ENCODE measurements at places on chromosomes 12 and 14. TPM values are rescaled to one million over a fixed set of nuclear protein-coding genes. Genes with fewer than 3 reads are reported as not detected.

DNA sequence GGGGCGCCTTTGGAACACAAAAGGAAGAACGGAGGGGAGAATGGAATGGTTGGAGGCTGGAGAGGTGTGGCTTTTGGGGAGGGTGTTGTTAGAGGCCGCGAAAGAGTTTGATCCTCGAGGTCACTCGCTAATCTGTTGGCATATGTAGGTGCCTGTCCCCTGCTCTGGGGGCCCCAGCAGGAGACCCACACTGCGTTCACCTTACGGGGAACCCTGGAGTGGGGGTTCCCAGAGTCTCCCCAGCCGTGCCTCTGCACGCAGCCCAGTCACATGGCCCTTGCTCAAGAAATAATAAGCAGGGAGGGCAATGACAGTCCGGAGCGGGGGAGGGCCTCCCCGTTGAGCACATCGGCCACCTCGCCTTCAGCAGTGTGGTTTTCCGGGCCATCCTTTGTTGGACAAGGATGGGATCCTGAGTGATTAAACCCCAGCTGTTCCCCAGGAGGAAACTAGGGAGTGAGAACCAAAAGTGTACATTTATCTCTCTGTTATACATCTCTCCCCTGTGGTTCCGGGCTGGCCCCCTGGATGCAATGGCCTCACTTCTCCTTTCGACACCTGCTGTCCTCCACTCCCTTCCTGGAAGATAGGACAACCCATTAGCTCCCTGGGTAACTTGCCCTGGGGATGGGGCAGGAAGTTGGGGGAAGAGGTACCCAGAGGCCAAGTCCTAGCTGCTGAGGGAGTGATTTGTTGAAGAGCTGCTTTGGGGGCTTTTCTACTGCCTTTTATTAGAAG, 1.3 kb downstream of the PLEKHG3 start:
- H3K4me3 ChIP-seq: peak overlapping the region; percentile 77
- peak; percentile 50 for DNase-seq
- H3K27ac ChIP-seq: peak overlapping the region; percentile 82
- no peaks in the 10 kb centered on the region for H3K27me3 ChIP-seq
- H3K36me3 ChIP-seq: no peaks in the 10 kb centered on the region
- peaks cover 67% of the 10 kb centered on the region for H3K4me1 ChIP-seq

GRCh38 chr12:54475537-54475936, 2.1 kb upstream of the GTSF1 start:
- no peak overlapping the region for H3K27ac ChIP-seq
- no peak overlapping the region for H3K4me3 ChIP-seq
- no peaks in the 10 kb centered on the region for H3K4me1 ChIP-seq
- DNase-seq: no peak
- no peaks in the 10 kb centered on the region for H3K36me3 ChIP-seq

DNA sequence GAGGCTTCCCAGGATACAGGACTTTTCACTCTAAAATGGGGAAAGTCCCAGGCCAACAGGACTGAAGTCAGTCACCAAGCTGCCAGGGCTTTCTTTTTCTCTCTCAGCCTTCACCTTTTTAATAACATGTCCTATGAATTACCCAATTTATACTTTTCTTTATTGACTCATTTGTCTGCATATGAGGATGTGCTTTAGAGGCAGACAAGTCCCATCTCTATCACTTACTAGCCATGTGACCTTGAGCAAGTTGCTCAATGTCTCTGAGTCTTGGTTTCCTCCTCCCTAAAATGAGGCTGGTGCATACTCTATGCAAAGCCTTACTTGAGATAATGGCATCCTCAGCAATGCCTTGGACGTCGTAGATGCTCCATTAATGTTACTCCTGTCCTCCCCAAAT, 98.1 kb upstream of the TMPO start:
- H3K27ac ChIP-seq: no peak overlapping the region
- no peak for DNase-seq
- H3K27me3 ChIP-seq: peaks cover 2% of the 10 kb centered on the region
- H3K36me3 ChIP-seq: no peaks in the 10 kb centered on the region
- no peak overlapping the region for H3K4me3 ChIP-seq

- H3K27me3 ChIP-seq: no peaks in the 10 kb centered on the region
- no peak overlapping the region for H3K4me3 ChIP-seq
- no peak for DNase-seq
- H3K4me1 ChIP-seq: no peaks in the 10 kb centered on the region
These were observed 1051.0 kb upstream of the FOXG1 start for GRCh38 chr14:27715561-27715960.

GRCh38 chr12:42482748-42483520, 106.6 kb downstream of the PRICKLE1 start:
- peak overlapping the region; percentile 70 for H3K4me3 ChIP-seq
- H3K4me1 ChIP-seq: peaks cover 14% of the 10 kb centered on the region
- peaks cover 2% of the 10 kb centered on the region for H3K36me3 ChIP-seq
- peaks cover 59% of the 10 kb centered on the region for H3K27me3 ChIP-seq
- no peak overlapping the region for H3K27ac ChIP-seq

C3AR1 gene
- 0.94 TPM for total RNA-seq

DNA sequence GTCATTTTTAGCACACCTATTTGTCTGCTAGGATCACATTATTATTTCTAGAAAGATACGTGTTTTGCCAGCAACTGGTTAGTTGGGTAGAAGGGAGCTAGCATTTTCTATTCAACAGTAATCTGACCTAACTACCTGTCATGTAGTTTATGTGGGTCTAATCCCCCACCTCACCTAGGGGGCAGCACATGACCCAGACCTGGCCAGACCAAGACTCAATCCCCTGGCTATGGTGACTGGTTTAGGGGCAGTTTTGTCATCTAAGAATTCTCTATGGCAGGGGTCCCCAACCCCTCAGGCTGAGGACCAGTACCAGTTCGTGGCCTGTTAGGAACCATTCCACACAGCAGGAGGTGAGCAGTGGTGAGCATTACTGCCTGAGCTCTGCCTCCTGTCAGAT, 29.5 kb upstream of the EVL start:
- no peak overlapping the region for H3K27ac ChIP-seq
- no peak for DNase-seq
- no peaks in the 10 kb centered on the region for H3K27me3 ChIP-seq
- no peak overlapping the region for H3K4me3 ChIP-seq
- no peaks in the 10 kb centered on the region for H3K36me3 ChIP-seq

- no peak overlapping the region for H3K27ac ChIP-seq
- no peak overlapping the region for H3K4me3 ChIP-seq
- H3K4me1 ChIP-seq: peaks cover 6% of the 10 kb centered on the region
- H3K27me3 ChIP-seq: no peaks in the 10 kb centered on the region
- no peak for DNase-seq
- H3K36me3 ChIP-seq: no peaks in the 10 kb centered on the region
These were observed 58.0 kb downstream of the ITPK1 start for GRCh38 chr14:93057586-93058280.

DNA sequence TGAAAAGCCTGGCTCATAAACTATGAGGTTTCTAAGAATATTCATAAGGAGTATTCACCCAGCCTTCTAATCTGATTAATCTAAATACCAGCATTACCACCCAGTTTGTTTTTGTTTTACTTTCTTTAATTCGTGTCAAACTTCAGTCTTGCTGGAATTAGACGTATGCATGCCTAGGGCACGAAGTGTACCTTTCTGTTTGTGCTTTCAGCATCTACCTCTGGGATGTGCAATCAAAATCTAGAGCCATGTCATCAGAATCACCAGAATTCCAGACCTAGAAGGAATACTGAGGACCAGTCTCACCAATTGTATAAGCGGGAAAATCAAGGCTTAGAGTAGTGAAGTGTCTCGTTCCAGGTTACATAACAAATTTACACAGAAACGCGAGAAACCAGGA, 57.3 kb downstream of the KITLG start:
- no peaks in the 10 kb centered on the region for H3K4me1 ChIP-seq
- no peaks in the 10 kb centered on the region for H3K36me3 ChIP-seq
- no peak overlapping the region for H3K27ac ChIP-seq
- H3K4me3 ChIP-seq: no peak overlapping the region
- H3K27me3 ChIP-seq: no peaks in the 10 kb centered on the region

GRCh38 chr14:77037215-77037937, 8.9 kb upstream of the IRF2BPL start:
- peak overlapping the region; percentile 70 for H3K4me3 ChIP-seq
- peak overlapping the region; percentile 99 for H3K27ac ChIP-seq
- peaks cover 76% of the 10 kb centered on the region for H3K4me1 ChIP-seq

DNA sequence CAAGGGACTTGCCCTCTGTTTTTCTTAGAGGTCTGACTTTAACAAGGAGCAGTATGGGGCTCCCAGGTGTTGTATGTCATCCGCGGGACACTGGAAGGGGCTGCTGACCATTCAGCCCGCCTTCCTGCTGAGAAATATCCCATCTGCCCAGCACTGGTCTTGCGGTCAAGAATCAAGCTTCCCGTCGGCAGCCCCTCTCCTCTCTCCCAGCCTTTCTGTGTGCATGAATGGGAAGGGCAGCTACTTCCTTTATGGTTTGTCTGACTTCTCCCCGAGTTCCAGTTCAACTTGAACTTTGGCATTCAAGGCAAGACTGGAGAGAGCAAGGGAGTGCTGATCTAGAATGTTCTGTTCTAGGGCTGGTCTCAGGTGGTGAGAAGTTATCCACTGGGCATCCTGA, 51.5 kb downstream of the PSMA6 start:
- H3K4me1 ChIP-seq: peaks cover 3% of the 10 kb centered on the region
- no peaks in the 10 kb centered on the region for H3K36me3 ChIP-seq
- no peak for DNase-seq
- H3K4me3 ChIP-seq: no peak overlapping the region
- no peaks in the 10 kb centered on the region for H3K27me3 ChIP-seq

DNA sequence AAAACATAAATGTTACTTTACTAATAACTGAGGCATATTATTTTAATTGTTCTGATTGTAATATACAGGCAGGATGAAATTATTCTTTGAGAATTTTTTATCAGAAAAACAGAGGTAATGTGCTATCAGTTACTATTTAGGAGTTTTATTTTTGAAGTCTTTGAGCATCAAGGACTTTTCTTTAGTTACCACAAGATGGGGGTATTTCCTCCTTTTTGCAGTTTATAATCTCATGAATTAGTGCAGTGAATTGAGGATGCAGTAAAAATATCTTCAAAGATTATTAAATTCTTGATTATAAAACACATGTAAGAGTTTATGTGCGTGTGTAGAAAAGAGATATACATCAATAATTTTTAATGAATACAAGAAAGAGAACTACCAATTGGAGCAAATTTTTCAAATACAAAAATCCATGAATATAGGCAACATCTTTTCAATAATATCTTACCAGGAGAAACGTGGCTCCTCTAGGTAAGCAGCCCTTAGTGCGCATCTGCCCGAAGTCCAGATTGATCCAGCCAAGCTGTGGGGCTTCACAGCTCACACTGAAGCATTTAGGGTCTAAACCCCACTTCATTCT, 71.6 kb downstream of the ERGIC2 start:
- no peak overlapping the region for H3K4me3 ChIP-seq
- H3K36me3 ChIP-seq: no peaks in the 10 kb centered on the region
- H3K27ac ChIP-seq: no peak overlapping the region
- H3K27me3 ChIP-seq: no peaks in the 10 kb centered on the region
- no peaks in the 10 kb centered on the region for H3K4me1 ChIP-seq
- no peak for DNase-seq

- no peaks in the 10 kb centered on the region for H3K36me3 ChIP-seq
- H3K4me3 ChIP-seq: no peak overlapping the region
- H3K27ac ChIP-seq: no peak overlapping the region
- DNase-seq: no peak
- H3K27me3 ChIP-seq: no peaks in the 10 kb centered on the region
These were observed 499.2 kb downstream of the CCER1 start for GRCh38 chr12:90455756-90456155.

ARMH4 gene
- total RNA-seq: 0.29 TPM

GRCh38 chr12:50750366-50750765, 13.5 kb upstream of the ATF1 start:
- no peak overlapping the region for H3K4me3 ChIP-seq
- H3K36me3 ChIP-seq: peaks cover 10% of the 10 kb centered on the region
- H3K27ac ChIP-seq: no peak overlapping the region
- H3K4me1 ChIP-seq: no peaks in the 10 kb centered on the region
- DNase-seq: no peak

- no peak overlapping the region for H3K27ac ChIP-seq
- H3K27me3 ChIP-seq: peaks cover 14% of the 10 kb centered on the region
These were observed 4.7 kb downstream of the ACVRL1 start for GRCh38 chr12:51911788-51912711.

- no peak overlapping the region for H3K27ac ChIP-seq
- H3K27me3 ChIP-seq: no peaks in the 10 kb centered on the region
- DNase-seq: no peak
- H3K4me1 ChIP-seq: peaks cover 9% of the 10 kb centered on the region
- H3K36me3 ChIP-seq: no peaks in the 10 kb centered on the region
These were observed 5.8 kb upstream of the SLC6A13 start for GRCh38 chr12:268483-268840.

DNA sequence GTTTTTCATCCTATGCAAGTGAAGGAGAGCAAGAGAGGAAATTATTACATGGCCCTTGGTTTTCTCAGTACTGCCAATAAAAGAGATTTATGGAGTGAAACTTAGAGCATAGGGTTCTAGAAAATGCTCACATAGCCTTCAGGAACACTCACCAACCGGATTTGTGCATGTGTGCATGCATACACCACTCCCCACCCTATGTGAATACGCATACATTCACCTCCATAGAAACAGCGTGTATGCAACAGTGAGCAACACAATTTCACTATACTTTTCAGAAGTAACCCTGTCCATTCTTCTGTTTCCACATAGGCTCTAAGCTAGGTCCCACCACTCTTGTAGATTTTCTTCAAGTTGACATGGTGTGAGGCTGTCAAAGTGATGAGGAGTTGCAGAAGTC, 31.5 kb upstream of the HOXC13 start:
- H3K4me1 ChIP-seq: no peaks in the 10 kb centered on the region
- H3K27me3 ChIP-seq: peaks cover 17% of the 10 kb centered on the region
- H3K27ac ChIP-seq: no peak overlapping the region
- H3K4me3 ChIP-seq: no peak overlapping the region
- DNase-seq: no peak

- H3K4me3 ChIP-seq: no peak overlapping the region
- no peak for DNase-seq
- H3K27ac ChIP-seq: no peak overlapping the region
- no peaks in the 10 kb centered on the region for H3K4me1 ChIP-seq
- no peaks in the 10 kb centered on the region for H3K27me3 ChIP-seq
- H3K36me3 ChIP-seq: no peaks in the 10 kb centered on the region
These were observed 36.6 kb upstream of the PIK3C2G start for GRCh38 chr12:18224745-18225144.

Measured in activated CD4-positive, alpha-beta memory T cell treated with anti-CD3 and anti-CD28 coated beads for 36 hours (primary cell).